ENCODE measurements at places on chromosomes 4 and X.

GRCh38 chr4:147365396-147365795 lies 115.5 kb upstream of the EDNRA start:
- no peak for DNase-seq

GRCh38 chr4:155811083-155811482 lies 52.3 kb downstream of the GUCY1B1 start:
- no peak for DNase-seq

- no peak for DNase-seq
These were observed 45.1 kb downstream of the ADGRL3 start for GRCh38 chr4:61245069-61245714.

DNA sequence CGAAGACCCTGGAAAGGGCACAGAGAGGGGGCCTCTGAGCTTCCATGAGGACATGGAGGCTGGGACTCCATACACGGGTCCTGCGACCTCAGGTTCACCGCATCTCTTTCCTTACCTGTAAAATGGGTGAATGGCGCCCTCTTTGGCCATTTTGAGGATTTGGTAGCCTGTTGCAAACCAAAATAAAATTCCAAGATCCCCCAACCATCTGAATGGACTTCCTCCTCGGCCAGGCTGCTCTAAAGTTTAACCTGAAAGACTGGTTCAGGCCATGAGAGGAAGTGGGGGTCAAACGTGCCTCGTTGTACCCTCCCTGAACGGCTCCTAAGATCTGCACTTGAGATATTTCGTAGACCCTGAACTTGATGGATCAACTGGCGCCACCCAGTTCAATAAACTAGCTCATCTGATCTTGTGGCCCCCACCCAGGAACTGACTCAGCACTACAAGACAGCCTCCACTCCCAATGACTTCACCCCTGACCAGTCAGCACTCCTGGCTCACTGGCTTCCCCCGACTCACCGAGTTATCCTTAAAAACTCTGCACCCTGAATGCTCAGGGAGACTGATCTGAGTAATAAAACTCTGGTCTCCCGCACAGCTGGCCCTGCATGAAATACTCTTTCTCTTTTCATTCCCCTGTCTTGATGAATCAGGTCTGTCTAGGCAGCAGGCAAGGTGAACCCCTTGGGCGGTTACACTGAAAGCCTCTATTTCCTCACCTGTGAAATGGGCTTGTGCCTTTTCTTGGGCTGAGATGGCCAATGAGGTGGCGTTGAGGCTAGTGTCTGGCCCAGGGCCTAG lies 32.9 kb upstream of the GPR78 start:
- no peak for DNase-seq

- DNase-seq = no peak
These were observed 365.8 kb upstream of the DIPK2B start for GRCh38 chrX:45566456-45566855.

DNA sequence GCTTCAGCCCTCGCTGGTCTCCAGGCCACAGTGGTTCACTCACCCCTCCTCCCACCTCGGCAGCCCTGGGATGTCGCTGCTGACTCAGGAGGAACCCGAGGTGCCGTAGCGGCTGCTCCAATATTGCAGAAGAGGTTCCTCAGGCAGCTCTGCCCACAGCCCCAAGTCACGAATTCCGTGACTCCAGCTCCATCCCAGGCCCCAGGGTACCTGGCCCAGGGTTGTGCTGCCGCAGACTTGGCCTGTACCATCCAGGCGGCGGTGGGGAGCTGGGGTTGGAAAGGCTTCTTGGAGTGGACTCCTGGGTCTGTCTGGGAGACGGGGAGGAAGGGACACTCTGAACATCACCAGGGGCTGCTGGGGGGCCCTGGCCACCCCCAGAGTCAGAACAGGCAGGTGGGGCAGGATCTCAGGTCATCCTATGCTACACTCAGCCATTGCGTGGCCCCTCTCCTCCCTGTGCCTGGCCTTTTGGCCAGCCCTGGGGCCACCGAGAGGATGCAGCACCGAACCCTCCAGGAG lies 728 bp upstream of the HGFAC start:
- DNase-seq = no peak

DNA sequence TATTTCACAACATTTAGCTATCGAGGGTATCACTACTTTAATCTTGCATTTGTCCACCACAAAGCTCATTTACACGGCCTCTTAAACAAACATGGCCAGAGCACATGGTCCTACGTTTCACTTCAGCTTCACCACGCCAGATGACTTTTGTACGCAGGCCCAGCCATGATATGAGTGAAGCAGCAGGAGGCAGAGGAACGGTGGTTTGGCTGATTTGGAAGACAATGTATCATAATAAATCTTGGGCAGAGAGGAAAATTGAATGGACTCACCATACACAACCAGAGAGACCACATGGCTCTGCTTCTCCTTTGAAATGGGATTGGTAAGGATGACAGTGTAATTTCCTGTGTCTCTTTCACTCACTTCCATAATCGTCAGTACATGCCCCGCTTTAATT lies 15.3 kb downstream of the KDR start:
- no peak for DNase-seq

- peak; percentile 87 for DNase-seq
These were observed 25.1 kb downstream of the ZNF721 start for GRCh38 chr4:473570-474457.

- no peak for DNase-seq
These were observed 191.6 kb upstream of the ANKRD50 start for GRCh38 chr4:124903995-124904722.

DNA sequence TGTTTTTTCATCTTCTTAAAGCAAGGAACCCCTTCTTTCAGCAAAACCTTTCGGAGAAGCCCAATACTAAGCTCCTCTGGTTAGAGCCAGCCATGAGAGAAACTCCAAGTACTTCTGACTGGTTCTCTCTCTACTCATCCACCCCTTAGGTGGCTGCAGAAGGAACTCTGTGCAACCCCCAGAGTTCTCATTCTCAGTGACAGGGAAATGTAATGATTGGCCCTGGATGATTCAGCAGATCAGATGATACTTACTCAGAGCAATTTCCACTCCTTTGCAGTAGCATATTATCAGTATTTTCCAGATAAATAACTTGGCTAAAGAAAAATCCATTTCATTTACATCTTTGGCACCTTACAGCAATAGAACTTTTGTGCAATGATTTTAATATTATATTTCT lies 3.2 kb downstream of the SPP1 start:
- DNase-seq = no peak

GRCh38 chr4:10046471-10046870 lies 25.2 kb upstream of the SLC2A9 start:
- no peak for DNase-seq

GRCh38 chr4:183260491-183261151 lies 59.5 kb downstream of the CLDN22 start:
- DNase-seq = no peak

DNA sequence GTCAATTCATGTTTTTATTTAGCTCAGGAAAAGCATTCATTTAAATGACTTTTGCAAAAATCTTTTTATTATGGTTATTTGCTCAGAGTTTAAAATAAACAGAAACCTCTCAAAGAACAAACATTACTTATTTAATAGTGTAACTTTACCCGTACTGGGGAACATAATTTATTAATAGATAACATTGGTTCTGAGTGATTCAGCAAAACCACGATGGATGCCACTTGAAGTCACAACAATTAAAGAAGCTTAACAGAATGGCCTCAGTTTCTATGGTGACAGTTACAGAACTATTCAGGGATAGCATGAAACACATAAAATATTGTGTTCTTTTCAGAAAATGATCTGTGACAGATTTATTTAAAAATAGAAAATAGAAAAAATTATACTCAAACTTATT lies 368.7 kb downstream of the CCSER1 start:
- no peak for DNase-seq

DNA sequence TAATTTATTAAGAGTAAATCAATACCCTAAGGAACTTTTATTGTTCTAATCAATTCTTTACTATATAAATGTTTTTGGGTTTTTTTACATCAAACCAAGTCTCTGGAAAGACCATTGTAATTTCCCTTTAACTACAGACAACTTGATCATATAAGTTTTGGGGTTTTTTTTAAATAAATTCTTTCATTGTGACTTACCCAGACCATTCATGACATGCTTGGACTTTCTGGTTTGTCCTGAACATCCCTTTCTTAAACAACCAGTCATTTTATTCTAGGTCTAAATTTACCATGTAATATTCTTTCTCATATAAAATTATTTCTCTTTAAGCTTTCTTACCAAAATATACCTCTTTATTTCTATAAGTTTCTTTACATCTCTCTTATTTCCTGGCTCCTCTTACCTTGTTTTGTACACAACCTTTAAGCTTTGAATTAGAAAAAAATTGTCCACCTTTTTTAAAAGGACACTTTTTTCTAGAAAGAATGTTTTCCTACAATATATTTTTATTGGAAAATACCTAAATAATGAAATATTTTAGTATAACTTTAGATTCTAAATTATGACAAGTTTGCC lies 8.4 kb downstream of the CNGA1 start:
- no peak for DNase-seq

DNA sequence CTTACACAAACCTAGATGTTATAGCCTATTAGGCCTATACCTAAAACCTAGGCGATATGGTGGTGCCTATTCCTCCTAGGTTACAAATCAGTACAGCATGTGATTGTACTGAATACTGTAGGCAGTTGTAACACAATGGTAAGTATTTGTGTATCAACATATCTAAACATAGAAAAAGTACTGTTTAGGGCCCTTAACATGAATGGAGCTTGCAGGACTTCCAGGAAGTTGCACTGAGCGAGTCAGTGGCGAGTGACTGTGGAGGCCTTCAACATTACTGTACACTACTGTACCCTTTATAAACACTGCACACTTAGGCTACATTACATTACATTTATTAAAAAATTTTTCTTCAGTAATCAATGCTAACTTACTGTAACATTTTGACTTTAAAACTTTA lies 37.8 kb downstream of the WWC2 start:
- DNase-seq = no peak

- DNase-seq = no peak
These were observed 210.4 kb downstream of the MID1IP1 start for GRCh38 chrX:39011454-39012221.

DNA sequence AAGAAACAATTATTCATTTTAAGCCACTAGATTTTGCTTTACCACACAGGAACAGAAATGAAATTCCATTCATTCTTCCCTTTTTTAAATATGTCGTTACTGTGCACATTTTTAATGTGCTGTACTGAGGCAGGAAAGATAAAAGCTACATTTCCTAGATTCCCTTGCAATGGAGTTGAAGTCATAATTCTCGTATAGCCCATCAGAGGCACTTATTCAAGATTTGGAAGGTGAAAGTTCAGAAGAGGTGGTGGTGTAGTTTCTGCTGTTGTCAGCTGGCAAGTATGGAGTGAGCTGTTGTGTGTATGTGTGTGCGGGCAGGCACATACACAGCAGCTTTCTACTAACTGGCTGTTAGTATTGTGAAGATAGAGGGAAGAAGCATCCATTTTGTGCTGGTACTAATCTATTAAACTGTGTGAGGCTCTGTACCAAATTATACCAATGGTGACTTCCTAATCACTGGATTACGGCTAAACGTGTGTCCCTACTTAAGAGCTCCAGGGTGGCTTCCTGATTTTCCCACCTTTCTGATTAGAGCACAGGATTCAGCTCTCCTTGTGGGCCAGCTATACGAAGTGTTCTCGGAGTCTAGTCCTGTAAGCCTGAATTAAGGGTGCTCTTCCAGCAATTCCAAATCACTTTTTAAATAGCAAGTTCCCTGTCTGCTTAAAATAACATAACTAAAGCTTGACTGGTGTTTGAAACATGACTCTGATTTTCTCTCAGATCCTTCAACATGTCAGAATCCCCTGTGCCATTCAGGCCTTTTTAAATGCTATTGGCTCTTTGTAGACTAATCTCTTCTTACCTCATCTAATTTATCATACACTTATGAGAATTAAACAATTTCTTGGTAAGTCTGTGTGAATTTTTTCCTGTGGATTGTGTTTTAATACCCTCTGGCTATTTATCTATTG lies 43.8 kb downstream of the PDS5A start:
- no peak for DNase-seq

- no peak for DNase-seq
These were observed 20.4 kb downstream of the LEF1 start for GRCh38 chr4:108148316-108148715.

DNA sequence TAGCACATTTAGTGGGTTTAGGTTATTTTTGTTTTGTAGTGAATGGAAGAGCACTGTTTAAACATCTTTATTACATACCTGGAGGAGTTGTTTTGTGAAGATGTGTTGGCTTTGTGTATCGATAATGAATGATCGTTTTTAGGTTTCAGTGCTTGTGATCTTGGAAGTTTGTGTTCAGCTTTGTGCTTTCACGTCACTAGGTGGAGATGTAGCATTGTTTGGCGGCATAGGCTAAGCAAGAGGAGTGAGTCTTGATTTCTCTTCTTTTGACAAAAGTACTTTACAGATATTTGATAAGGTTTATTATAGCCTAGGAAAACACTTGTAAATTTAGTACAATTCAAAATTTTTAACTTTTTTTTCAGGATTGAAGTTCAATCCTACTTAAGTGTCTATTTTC lies 50.4 kb downstream of the PDK3 start:
- no peak for DNase-seq

DNA sequence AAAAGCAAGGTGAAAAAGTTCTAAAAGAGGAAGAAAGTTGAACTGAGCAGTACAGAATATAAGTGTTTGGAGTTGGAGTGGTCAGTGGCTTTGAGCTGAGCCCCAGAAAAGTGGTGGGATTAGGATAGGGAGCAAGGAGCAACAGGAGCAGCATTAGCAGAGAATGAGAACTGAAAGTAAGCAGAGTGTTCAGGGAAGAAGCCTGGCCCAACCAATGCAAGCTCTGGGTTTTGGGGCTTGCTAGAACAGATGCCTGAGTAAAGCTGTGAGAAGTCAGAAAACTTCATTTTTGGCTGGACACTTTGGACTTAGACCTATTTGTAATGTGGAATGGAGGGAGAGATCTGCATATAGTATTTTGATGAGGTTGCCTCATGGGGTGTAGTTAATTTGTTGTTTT lies 17.8 kb downstream of the JADE1 start:
- no peak for DNase-seq

- DNase-seq = no peak
These were observed 26.5 kb downstream of the BOD1L1 start for GRCh38 chr4:13601048-13601447.

DNA sequence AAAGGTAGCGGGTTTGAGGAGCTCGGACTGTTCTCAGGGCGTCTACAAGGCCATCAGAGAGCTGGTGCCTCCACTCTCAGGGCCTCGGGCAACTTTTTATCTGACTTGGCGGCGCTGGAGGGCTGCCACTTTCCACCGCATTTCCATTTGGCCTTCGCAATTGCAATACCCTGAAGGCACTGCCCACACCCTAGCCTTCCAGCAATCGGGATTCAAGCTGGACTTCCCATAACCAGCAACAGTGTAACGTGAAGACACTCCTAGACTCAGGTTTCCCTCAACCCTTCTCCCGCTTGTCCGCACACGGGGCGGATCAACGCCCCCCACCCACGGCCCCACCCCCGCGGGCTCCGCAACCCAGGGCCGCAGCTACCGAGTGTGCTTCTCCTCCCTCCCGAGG lies 50.2 kb upstream of the BCOR start:
- DNase-seq = no peak

- no peak for DNase-seq
These were observed 103.5 kb upstream of the PPARGC1A start for GRCh38 chr4:23993373-23993772.

DNA sequence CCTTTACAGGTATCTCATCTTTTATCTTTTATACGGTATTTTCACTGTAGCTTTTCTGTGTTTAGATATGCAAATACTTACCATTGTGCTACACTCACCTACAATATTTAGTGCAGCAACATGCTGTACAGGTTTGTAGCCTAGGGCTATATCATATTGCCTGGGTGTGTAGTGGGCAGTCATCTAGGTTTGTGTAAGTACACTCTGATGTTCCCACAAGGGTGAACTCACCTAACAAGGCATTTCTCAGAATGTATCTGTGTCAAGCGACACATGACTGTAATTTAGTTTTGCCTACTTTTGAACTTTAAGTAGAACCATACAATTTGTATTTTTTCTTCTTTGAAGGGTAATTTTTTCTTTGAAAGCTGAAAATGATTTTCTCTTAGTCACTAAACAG lies 54.2 kb upstream of the SLC10A4 start:
- DNase-seq = no peak

All from T-helper 17 cell (primary cell).